Glomerular endothelial cell (primary cell): ENCODE measurements at places on chromosomes 1 and 21. TPM values are rescaled to one million over a fixed set of nuclear protein-coding genes. Genes with fewer than 3 reads are reported as not detected.
A peak's percentile ranks its signal among the peaks of the same experiment; 100 is the strongest.

GRCh38 chr1:216528816-216529215 lies 105.6 kb upstream of the USH2A start:
- no peak for DNase-seq

The CLDN17 gene
- total RNA-seq, result not detected in 2 replicates

DNA sequence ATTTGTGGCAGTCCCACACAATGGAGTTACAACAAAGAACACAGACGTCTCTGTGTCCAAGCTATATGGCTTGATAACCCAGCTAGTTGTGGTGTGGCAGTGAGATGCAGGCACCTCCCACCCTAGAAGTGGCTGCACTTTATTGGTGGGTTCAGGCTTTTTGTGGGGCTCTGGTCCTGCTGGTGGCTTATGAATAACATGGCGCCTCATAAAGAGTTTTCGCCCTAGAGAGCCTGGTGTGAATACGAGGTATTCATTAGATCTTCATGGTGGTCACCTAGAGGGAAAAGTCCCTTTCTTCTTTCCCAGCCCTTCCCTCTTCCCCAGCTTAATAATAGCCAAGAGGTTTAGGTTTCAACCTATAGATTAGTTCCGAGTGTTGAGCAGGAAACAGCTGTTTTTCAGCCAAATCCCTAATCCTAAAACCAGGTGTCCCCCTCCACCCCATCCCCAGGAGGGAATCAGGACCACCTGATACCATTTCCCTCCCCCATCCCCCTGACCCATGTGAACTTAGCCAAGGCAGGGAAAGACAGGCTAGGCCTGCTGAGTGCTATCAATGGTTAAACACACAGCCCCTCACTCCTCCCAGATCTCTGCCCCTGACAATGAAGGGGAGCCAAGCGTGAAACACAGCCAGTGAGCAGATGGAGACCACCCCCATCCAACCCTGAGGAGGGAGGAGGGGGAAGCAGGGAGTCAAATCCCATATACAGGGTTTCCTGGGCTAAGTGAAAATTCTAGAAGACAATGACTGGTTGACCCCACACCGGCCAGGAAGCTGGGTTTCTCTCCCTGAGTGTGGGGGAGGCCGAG lies 58.2 kb downstream of the NFASC start:
- no peak for DNase-seq

GRCh38 chr1:246482805-246483568 lies 24.1 kb downstream of the SMYD3 start:
- DNase-seq, result no peak

DNA sequence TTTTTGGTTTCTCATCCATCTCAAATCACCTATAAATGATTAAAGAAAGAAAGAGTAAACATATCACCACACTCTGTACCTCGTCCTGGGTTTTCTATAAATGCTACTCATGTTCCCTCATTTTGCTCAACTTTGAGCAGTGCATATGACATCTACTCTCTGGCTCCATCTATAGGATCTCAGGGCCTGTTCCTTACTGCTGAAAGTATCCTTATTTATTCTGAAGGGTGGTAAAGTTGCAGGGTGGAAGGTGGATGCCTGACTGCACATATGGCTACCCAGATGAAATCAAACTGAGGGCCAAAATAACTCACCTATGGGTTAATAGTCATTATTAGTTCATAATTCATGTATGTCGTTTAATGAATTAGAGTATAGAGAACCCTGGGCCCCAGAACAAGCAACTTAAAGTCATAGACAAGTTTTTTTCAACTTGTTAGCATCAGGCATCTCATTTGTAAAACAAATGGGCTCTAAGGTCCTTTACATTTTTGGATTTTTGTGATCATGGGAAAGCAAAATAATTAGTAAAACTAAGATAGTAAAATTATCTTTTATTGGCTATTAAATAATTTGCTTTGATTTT lies 46.5 kb downstream of the NCF2 start:
- peak; percentile 39 for DNase-seq

DNA sequence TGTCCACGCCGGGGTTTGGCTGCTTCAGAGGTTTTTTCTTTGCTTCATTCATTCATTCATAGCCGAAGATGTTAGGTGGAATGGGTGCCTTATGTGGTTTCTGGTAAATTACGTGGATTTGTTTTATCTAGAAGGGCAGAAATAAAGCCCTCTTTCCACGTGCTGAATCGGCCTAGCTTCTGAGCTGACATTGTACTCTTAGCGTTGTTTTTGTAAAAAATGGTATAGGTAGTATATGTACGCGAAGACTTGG lies 1.5 kb downstream of the GALNT2 start:
- DNase-seq, result no peak

- DNase-seq, result no peak
Measured at GRCh38 chr1:208433086-208433485, 188.9 kb upstream of the PLXNA2 start.

- DNase-seq, result no peak
Measured at GRCh38 chr1:101178341-101178687, 58.5 kb upstream of the S1PR1 start.

GRCh38 chr1:111955755-111956154 lies 33.7 kb downstream of the KCND3 start:
- DNase-seq, result no peak

The LCE2C gene
- not detected in 2 replicates for total RNA-seq

GRCh38 chr1:183331091-183331742 lies 87.0 kb downstream of the NMNAT2 start:
- DNase-seq, result no peak

GRCh38 chr1:242670019-242670418 lies 145.5 kb upstream of the PLD5 start:
- no peak for DNase-seq

- no peak for DNase-seq
Measured at GRCh38 chr1:23101887-23102286, 66.8 kb downstream of the LUZP1 start.

DNA sequence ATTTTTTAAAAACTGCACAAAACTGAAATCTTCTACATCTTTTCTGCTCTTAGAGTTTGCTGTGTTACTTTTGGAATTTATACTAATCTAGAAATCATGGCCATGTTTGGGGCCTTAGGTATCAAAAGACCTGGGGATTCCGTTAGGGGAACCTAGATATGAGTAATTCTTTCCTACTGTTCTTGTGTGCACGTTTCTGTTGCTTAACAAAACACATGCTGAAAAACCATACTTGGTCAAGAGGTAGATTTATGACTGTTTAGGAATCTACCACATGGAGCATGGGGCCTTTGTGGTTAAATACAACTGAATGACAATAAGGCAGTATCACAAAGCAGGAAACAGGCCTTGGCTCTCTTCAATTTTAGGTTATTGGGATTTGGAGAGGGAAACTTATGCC lies 291.9 kb upstream of the USP25 start:
- no peak for DNase-seq

DNA sequence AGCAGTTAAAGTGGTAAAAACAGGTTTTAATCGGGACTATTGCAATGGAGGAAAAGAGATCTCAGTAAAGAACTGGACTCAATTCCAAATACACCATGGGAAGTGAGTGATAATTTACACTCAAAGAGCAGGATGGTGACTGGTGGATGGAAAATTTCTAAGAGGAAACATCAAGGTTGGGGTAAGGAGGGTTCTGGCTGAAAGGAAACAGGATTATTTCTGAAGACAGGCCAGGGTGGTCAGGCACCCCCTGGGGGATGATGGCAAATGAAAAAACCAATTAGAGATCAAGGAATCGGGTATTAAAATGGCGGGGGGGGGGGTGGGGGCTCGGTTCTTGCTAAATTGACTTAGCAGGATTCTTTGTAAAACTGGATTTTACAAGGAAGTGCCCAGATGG lies 12.3 kb upstream of the HSD11B1 start:
- no peak for DNase-seq

DNA sequence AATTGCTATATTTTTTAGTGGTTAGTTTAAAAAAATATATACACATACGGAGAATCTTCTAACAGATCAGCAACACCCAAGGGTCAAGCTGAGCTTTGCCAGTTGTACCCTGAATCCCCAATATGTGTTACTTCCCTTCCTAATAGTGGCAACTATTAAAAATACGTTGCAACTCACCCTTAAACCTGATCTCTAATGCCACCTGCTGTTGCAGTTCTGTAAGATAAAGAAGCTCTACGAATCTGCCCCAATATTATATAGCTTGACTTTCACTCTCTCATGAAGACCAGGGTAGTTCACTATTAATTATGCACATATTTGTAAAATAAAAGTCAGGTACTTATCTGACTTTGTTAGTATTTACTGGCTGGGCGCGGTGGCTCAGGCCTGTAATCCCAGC lies 58.4 kb downstream of the ASH1L start:
- DNase-seq, result peak; percentile 7

- DNase-seq, result no peak
Measured at GRCh38 chr21:33359446-33359845, 34.7 kb downstream of the IFNAR1 start.

- DNase-seq, result no peak
Measured at GRCh38 chr1:6185635-6186382, 5.7 kb upstream of the CHD5 start.

GRCh38 chr1:150387200-150387599 lies 23.3 kb downstream of the RPRD2 start:
- DNase-seq, result no peak

The RBP7 gene
- 0.68 TPM in 1 of 2 replicates, not detected in the other for total RNA-seq

DNA sequence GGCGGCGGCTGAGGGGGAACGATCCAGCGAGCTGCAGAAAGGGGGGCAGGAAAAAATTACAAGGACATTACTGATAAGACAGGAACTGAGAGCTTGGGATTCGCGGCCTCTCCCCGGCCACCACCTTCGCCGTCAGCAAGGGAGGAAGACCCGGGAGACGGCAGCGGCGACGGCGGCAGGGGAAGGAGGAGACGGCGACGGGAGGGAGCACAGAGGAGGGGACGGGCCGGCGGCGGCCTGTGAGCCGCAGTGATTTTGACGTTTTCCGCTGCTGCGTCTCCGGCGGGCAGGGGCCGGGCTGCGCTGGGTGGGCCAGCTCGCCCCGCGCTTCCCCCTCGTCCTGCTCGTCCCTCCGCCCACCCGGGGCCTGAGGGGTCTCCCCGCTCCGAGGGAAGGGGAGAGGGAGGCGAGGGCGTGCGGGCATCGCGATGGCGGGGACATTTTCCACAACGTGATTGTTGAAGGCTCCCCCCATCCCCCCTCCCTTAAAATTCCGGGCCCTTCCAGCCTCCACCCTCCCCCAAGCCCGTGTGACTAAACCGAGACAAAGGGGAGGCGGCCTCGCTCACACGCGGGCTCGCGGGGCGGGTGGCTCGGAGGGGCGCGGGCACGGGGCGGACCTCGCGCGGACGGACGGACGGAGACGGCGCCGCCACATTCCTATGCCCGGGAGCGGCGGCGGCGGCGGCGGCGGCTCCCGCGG lies 407 bp downstream of the CAMSAP2 start:
- DNase-seq, result no peak

The FAM110D gene
- 4.1 and 5.8 TPM in 2 replicates for total RNA-seq

DNA sequence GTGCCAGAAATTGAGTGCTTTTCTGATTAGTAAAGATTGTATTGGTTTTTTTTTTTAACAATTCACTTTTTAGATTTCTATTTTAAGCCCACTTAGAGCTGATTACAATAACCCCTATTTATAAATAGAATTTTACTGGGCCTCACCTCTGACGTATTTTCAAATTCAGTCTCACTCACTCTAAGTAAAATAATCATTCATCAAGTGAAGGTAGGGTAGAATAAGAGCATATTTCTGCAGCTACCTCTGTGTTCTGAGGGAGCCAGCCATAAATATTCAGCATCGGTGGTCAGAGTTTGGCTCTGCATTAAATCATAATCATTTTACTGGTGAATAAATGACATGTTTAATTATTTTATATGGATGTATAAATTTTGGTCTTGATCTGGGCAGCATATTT lies 95.8 kb upstream of the UBE2U start:
- no peak for DNase-seq

The ARHGEF10L gene
- 16.6 and 20.4 TPM in 2 replicates for total RNA-seq

DNA sequence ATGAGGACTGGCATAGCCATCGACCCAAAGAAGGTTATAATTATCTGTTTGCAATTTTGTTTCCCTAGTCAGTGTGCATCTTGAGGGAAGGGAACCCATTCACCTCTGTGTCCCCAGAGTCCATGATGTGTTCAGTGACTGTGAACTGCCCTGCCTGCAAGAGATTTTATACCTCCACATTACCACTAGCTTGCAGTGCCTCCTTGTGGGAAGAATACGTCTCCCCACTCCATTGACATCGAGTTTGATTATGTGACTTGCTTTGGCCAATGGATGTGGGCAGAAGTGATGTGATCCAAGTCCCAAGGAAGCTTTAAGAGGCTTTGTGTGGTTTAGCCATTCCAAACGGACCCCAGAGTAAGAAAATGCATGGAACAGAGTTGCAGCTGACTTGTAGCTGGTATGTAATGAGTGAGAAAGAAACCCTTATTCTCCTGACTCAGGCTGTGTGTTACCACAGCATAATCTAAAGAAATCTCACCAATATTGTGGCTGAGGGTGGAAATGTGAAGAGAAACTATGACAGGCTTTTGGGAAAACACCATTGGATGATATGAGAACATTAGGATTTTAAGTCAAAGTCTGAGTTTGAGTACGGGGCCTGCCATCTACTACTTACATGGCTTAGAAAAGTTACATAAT lies 47.8 kb upstream of the NRDC start:
- no peak for DNase-seq

DNA sequence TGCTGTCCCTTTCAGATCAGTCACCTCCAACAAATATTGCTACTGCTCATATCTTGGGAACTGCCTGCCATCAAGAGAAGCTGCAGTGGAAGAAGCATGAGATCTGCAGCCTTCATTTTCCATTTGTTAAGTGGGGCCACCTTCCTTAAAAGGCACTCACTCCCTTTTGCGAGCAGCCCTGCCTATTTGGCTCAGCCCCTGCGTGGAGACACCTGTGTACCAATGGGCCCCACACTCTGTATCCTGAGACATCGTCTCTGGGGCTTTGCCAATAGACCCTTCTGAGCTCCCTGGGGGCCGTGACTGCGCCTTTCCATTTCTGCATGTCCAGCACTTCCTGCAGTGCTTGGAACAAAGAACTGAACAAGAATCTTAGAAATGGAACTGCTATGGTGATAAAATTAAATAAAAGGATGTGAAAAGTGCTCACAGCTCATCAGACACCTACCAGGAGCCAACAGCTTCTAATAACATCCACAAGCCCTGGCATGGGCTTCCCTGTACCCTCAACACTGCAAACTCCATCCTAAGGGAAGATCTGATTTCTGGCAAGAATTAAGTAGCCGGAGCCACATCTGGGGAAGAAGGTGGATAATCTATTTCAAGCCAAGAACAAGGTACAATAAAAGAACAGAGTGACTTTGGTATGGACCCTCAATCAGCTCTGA lies 36.7 kb downstream of the PARP1 start:
- DNase-seq, result no peak

- no peak for DNase-seq
Measured at GRCh38 chr1:108750476-108751181, 4.2 kb downstream of the STXBP3 start.

DNA sequence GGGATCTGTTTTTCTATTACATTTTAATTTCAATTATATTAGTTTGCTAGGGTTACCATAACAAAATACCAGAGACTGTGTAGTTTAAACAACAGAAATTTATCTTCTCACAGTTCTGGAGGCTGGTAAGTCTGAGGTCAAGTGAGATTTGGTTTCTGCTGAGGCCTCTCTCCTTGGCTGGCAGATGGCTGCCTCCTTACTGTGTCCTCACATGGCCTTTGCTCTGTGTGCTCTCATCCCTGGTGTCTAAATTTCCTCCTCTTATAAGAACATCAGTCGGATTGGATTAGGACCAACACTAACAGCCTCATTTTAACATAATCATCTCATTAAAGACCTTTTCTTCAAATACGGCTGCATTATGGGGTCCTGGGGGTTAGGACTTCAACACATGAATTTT lies 195.2 kb upstream of the CHODL start:
- no peak for DNase-seq

GRCh38 chr21:46404306-46404705 lies 54.4 kb upstream of the DIP2A start:
- no peak for DNase-seq

GRCh38 chr1:153792631-153793041 lies 17.4 kb downstream of the SLC27A3 start:
- no peak for DNase-seq

The LEFTY2 gene
- total RNA-seq, result not detected in 2 replicates
